ENCODE measurements at places on chromosomes 2 and 18. TPM values are rescaled to one million over a fixed set of nuclear protein-coding genes. Genes with fewer than 3 reads are reported as not detected.

GRCh38 chr2:112639936-112640335, 5.8 kb upstream of the SLC20A1 start:
- no peak for DNase-seq

- DNase-seq, result no peak
Observed at GRCh38 chr18:11523804-11524203, 85.6 kb upstream of the SLC35G4 start.

GRCh38 chr2:35251156-35251555, 1104.4 kb upstream of the CRIM1 start:
- DNase-seq, result no peak

- no peak for DNase-seq
Observed at GRCh38 chr2:140064243-140064642, 1284.1 kb upstream of the NXPH2 start.

GRCh38 chr2:27369471-27370025, 590 bp downstream of the EIF2B4 start:
- no peak for DNase-seq

DNA sequence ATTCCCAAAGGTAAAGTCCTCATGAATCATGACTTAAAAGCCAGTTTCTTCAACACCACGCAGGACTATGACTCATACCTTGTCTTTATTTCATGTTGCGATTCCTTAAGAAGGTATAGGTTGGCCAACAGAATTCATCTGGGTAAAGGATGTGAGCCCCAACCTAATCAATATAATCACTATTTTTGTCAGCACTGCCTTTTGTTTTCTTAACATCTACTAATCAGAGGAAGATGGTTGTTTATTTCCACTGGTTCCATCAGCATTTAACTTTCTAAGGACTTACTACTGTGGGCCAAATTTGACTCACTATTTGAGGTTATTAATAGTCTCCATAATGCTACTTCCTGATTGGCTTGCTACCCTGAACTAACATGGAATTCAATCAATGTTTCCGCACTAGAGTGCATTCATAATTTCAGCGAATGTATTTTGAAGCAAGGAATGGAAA, 78.6 kb downstream of the SCG2 start:
- no peak for DNase-seq

GRCh38 chr2:23616630-23617029, 231.7 kb downstream of the KLHL29 start:
- no peak for DNase-seq

GRCh38 chr2:20797096-20797495, 25.8 kb downstream of the LDAH start:
- no peak for DNase-seq

DNA sequence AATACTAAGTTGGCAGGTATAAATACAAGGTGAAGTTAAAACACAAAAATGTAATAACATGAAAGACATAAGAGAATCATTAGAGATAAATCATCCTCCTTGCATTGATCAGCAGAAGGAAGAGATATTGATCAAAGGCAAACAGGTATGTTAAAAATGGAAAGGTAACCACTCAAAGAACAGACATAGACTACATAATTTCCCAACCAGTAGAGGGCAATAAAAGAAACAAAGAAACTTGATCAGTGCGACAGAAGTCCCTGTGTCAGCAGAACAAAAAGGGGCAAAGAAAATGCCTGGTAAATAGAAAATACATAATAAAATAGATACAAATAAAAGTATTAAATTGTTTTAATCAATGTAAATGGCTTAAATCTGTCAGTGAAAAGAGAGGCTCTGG, 53.6 kb downstream of the FAM228A start:
- DNase-seq, result no peak

DNA sequence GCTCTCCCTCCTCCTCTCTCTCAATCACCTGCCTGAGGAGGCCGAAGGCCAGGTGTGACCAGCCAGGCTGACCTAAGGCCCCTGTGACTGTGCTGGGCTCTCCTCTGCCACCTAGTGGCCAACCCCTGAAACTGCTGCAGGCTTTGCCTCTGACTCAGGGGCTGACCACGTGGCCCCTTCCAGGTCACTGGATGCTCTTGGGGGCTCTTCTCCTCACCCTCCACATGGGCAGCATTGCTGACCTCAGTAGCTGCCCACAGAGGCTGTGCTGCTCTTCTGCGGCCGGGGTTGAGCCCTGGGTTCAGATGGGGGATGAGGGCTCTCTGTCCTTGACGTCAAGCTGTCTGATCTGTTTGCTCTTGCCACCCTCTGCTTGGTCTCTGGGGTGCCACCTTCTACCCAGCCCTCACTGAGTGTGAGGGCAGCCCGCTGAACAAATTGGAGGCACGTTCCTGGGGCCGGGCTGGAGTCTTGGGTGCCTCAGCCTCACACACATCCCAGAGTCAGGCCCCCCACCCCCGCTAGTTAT, 122.7 kb downstream of the TWIST2 start:
- peak; percentile 14 for DNase-seq

DNA sequence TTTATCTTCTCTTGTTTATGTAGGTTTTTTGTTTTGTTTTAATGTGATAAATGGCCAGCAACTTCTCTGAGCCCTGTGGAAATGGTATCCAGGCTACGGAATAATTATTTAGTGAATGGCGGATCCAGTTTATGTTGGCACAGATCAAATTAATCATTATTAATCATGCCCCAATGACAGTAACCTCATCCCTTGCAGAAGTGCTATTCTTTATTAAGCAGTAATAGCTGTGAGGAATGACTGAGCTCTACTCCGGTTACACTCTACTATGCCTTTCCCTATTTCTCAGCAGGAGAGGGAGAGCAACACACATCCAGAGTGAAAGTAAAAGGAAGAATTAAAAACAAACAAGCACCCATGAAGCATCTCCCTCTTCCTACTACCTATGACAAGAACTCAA, 84.8 kb downstream of the SETBP1 start:
- DNase-seq, result no peak

GRCh38 chr2:222334914-222335313, 36.1 kb upstream of the PAX3 start:
- no peak for DNase-seq

- DNase-seq, result no peak
Observed at GRCh38 chr18:13810950-13811485, 12.9 kb upstream of the MC5R start.

GRCh38 chr2:108169982-108170625, 69.7 kb upstream of the SULT1C3 start:
- DNase-seq, result no peak

DNA sequence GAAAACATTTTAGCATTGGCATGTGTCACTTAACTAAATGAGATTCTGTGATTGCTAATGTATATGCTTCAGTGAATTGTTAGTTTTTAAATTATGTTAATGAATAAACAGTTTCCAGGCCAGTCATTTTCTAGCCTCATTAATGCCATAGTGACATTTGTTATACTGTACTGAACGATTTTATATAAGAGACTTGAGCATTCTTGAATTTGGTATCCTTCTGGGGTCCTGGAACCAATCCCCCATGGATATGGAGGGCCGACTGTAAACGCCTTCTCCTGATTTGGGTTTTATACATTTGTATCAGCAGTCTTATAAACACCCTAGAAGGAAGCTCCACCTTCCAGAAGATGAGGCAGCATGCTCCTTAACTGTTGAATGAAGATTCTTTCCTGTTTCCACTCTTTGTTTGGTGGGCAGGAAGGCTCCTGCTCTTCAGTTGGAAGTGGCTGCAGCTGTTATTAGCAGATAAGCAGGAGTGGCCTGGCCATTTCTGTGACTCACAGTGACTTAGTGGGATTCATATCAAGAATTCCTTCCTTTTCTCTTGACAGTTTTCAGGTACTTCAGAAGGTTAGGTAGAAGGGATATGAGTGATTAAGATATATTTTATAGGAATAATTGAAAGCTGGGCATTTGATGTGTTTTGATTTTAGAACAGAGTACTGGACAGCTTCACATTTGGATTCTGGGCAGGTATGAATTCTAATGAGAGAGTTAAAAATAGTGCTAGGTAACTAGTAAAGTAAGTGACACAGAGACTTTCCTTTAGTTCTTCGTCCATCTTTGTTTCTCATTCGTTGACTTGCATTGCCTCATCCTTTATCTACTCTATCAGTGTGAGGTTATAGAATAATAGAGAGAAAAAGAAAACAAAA, 124.9 kb downstream of the PLCL1 start:
- DNase-seq, result no peak

- no peak for DNase-seq
Observed at GRCh38 chr2:207282916-207283315, 117.2 kb upstream of the KLF7 start.

DNA sequence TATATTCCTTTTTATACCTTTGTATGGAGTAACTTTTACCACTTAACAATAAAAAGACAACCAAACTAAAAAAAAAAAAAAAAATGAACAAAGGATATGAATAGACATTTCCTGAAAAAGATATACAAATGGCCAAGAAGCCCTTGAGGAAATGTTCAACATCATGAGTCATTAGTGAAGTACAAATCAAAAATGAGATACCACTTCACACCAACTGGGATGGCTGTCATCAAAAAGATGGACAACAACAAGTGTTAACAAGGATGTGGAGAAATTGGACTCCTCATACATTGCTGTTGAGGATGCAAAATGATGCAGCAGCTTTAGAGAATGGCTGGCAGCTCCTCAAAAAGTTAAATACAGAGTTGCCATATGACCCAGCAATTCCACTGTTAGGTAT, 22.6 kb upstream of the SCYGR2 start:
- DNase-seq, result no peak

DNA sequence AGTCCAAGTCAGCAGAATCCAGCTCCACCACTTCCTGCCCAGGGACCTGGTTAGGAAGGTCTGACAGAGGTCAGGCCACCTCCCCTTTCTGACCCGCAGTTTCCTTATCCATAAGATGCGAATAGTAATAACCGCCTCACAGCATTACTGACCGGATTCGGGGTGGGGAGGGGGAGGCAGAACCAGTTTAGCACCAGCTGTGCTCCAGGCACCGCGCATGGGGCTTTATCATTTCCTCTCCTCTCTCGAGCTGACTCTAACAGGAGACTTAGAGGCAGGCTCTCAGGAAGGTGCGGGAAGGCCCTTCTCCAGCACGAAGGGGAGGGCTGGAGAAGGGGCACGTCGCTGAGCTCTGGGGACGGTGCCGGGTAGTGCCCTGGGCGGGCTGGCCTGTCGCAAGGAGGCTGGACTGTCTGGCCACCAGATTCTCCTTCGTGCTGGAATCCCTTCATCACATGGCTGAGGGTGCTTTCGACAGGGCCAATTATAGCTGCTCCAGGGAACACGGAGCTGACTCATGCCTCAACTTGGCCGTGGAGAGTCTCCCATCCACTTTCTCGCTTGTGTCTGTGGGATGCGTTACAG, 5.7 kb downstream of the EHD3 start:
- no peak for DNase-seq

DNA sequence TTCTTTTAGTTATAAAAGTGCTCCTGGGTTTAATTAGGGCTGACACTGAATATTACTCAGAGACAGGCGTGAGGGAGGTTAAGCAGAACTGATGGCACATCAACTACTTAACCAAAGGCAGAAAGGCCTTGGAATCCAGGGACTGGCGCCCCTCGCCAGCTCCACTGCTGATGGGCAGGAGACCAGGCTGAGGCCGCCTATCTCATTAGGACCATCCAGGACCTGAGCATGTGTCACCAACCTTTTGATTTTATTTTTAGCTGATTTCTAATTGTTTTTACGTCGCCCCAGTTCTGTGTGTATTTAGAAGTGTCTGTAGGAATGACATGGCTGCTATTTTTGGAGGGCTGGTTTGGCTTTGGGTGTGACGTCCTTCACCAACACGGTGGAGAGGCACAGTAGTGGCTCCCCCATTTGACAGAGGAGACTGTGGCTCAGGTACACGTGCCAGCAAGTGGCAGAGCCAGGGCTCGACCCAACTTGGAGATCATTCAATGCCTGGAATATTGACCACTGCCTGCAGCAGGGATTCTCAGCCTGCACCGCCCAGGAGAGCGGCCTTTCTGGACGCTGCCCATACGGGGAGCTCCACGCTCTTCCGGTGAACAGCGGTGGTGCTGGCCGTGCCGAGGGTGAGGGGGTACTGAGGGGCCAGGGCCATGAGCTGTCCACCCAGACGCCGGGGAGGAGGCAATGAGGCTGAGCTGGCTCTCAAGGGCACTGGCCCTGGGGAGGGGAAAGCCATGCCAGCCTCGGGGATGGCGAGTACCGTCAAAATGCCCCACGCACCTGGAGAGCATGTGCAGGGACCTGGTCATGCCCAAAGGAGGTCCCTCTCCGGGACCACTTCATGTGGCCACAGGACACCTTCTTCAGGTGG, 205.7 kb downstream of the ASB1 start:
- no peak for DNase-seq

- DNase-seq, result no peak
Observed at GRCh38 chr2:24117902-24118301, 5.2 kb downstream of the PFN4 start.

GRCh38 chr2:28422908-28423741, 30.5 kb downstream of the FOSL2 start:
- no peak for DNase-seq

GRCh38 chr2:234996069-234996940, 44.5 kb downstream of the SH3BP4 start:
- no peak for DNase-seq

DNA sequence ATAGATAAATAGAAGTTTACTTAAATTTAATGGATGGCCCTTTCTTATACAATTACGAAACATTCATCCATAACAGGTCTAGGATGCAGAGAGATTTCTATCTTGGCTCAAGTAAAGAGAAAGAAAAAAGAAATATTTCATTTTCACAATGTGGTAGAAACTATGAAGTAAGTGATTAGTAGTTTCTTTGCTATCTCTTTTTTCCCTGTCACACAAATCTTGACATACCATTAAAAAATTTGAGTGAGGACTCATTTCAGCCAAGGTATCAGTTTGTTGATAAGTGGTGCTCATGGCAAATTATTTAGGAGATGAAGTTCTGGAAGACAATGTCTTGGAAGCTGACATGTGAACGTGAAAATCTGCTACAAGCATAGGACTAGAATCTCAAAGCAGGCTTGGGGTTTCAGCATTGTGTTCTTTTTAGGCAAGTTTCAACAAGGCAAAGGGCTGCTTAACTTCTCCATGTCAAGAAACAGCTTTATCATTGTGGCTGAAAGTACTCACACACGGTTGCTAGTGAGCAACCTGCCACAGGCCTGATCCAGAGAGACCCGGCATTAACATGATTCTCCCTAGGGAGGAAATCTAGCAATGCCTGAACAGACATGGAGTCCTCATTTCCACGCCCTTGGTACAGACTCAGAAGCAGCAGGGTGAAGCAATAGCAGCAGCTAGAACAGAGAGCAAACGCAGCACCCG, 414.6 kb downstream of the DLGAP1 start:
- no peak for DNase-seq

GRCh38 chr2:152477347-152478092, 142.5 kb downstream of the FMNL2 start:
- no peak for DNase-seq

GRCh38 chr2:226234187-226234586, 565.4 kb downstream of the IRS1 start:
- DNase-seq, result no peak

LYPD6 gene
- total RNA-seq, result not detected

EMILIN2 gene
- total RNA-seq, result 15.0 TPM

IL1R2 gene
- total RNA-seq, result not detected

KANSL1L gene
- 16.0 TPM for total RNA-seq

UGT1A8 gene
- not detected for total RNA-seq

UGT1A6 gene
- total RNA-seq, result not detected

TDRD15 gene
- total RNA-seq, result not detected

EIPR1 gene
- 26.3 TPM for total RNA-seq

FRZB gene
- 0.15 TPM for total RNA-seq

EVX2 gene
- not detected for total RNA-seq

AQP12A gene
- not detected for total RNA-seq

ANKRD30B gene
- not detected for total RNA-seq

BCL2 gene
- total RNA-seq, result 114 TPM

RESP18 gene
- total RNA-seq, result not detected

PSD4 gene
- total RNA-seq, result 147 TPM

PLCD4 gene
- 0.43 TPM for total RNA-seq

TNFRSF11A gene
- 1.2 TPM for total RNA-seq

Measured in T-cell (primary cell).